Activated CD4-positive, alpha-beta T cell treated with anti-CD3 and anti-CD28 coated beads, Interleukin-2, amount 50 U/mL, for 16 hours (primary cell): ENCODE measurements at places on chromosomes 3 and 15.

GRCh38 chr3:172227340-172228035, 188.1 kb downstream of the FNDC3B start:
- DNase-seq: no peak

DNA sequence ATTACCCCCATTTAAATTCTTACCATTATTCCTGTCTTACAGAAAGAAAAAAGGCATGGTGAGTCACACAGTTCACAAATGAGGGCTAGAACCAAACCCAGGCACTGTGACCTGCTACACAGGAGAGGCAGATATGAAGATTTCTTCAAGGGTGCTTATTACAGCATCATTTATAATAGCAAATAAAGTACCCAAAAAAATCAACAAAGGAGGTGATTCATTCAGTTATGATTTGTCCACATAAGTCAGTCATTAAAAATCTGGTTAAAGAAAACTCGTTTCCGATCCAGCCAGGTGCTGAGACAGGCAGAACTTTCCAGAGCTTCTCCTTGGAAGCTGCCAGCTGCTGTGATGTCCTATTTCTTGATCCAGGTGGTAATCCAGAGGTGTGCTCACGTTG, 7.5 kb upstream of the LOXL1 start:
- no peak for DNase-seq

DNA sequence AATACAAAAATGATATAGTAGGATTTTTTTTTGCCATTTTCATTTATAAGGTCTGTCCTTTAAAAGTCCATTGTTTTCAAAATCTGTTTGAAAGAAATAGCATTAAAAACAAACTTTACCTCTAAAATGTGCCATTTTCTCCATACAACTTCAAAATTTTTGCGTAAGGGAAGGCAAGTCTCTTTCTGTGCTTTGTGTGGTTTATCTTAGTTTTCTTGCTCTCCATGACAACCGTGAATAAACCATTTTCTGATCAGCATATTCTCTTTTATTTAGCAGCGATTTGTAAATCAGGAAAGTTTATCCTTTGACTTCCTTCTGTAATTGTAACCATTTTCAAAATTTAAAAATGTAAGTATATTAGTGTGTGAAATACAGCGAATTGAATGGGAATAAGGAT, 147.9 kb upstream of the CGNL1 start:
- DNase-seq: no peak

GRCh38 chr15:72451224-72451623, 22.9 kb upstream of the ARIH1 start:
- DNase-seq: no peak

GRCh38 chr3:128573707-128574162, 76.9 kb downstream of the RPN1 start:
- no peak for DNase-seq

GRCh38 chr15:53530761-53531160, 228.7 kb downstream of the WDR72 start:
- DNase-seq: no peak

DNA sequence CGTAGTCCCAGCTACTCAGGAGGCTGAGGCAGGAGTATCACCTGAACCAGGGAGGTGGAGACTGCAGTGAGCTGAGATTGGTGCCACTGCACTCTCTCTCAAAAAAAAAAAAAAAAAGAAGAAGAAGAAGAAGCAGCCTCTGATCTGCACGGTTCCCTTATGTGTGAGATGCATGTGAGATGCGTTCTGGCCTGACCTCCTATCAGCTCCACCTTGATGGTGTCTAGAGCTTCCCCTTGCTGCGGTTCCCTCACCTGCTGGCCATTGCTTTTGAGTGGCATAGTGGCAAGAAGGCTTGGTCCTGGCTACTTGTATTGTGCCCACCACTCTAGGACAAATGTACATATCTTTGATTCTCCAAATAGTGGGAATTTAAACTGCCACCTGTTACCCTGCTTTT, 49.4 kb upstream of the CFAP161 start:
- DNase-seq: no peak

GRCh38 chr3:107999215-107999775, 91.5 kb downstream of the CD47 start:
- no peak for DNase-seq

- DNase-seq: no peak
Measured at GRCh38 chr15:73050561-73051295, 1.5 kb upstream of the NEO1 start.

- peak; percentile 63 for DNase-seq
Measured at GRCh38 chr3:129650256-129650872, 43.9 kb upstream of the PLXND1 start.

- DNase-seq: no peak
Measured at GRCh38 chr3:161148832-161149475, 43.8 kb upstream of the B3GALNT1 start.

DNA sequence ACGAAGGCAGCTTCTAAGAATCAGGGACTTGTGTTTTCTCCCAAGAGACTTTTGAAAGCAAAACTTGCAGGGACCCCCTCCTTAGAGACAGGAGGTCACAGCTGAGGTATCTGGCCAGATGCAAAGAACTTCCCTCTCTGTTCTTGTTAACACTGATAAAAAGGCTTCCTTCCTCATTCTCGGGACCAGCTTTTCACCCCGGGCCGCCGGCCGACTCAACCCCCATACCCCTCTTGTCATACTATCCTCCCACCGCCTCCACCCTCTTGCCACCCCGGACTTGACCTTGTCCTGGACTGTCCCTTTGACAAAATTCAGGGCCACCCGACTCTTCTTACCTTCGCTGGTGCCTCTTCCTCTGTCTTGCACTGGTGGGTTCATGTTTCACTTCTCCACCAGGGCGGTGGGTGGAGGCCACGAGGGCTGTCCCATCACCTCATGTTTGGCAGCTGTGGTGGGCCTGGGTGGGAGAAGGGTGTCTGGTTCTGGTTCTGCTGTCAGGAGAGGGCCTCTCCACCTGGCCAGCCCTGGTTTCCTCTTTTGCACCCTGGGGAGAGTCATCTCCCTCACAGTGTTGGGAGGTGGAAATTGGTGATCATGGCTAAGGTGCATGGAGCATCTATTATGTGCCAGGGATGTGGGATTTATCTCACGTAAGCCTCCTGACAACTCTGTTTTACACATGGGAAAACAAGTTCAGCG, 32.5 kb downstream of the BHLHE40 start:
- no peak for DNase-seq

DNA sequence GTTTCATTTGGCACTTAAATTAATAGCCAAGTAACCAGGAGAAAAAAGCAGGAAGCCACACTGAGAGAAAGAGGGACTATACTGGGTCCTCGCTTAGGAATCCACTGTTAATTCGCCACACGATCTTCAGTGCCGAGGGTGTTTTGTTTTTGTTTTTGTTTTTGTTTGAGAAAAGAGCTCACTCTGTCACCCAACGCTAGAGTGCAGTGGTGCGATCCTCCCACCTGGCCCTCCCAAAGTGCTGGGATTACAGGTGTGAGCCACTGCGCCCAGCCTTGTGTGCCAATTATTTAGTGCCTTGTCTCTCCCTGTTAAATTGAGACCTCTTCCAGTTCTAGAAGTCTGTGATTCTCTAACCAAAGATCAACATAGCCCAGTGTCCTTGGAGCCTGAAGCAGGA, 53.8 kb upstream of the TPM1 start:
- DNase-seq: no peak

DNA sequence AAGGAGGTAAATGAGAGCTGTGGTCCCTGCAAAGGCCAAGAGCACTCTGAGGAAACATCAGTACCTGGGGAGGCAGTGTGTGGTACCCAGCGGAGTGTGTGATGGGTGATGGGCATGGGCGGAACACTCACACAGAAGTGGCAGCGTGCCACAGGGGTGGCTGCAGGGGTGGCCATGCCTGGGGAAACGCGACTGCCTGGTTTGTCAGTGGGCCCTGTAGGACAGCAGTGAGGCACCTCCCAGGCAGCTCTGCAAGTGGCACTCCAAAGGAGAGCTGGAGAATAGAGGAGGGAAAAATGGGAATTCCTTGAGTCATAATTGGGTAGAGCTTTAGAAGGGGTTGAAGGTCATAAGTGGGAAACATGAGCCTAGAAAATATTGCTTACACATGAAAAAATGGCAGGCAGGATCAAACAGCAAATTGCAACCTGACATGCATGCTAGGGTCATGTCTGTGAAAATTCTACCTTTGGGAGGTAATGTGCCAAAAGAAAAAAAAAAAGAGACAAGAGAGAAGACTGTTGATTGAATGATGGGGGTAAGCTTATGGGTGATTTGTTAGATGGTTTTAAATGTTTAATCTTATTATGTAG, 138.4 kb downstream of the RPLP1 start:
- DNase-seq: no peak

DNA sequence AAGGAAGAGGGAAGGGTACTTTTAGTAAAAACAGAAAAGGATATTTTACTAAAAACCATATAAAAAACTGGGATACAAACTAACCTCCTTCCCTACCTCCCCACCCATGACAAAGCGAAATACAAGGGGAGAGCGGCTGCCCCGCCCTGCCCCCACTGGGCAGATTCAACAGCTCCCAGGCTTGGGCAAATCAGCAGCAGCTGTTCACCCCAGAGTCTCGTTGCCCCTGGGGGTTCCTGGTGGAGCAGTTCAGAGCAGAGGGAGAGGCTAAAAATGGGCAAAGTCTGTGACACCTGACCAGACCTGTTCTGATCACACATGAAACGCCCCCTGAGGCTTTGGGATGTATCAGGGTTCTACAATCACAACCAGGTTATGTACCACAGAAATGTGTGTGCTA, 2.5 kb upstream of the ETFA start:
- no peak for DNase-seq

DNA sequence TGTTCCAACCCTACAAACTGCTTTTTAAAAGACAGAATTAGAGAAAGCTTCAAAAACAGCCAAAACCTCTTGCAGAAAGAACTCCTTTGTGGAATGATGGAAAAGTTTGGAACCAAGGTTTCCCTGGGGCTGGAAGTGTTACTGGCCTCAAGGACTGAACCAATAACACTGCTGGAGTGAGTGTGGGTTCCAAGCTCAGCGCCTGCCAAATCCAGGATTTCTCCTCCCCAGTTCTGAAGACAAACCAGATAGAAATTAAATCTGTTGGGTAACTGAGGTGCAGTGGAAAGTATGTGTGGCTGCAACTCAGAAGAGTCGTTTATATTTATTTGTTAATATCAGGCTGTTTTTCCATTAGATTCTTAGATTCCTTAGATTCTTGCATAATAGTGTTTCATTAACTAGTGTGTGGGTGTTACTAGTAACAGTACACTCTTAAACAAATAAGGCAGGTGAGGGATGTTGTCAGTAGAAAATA, 66.5 kb upstream of the FNDC3B start:
- no peak for DNase-seq

GRCh38 chr3:27345493-27345892, 23.7 kb downstream of the NEK10 start:
- DNase-seq: peak; percentile 51

- peak; percentile 94 for DNase-seq
Measured at GRCh38 chr3:187139126-187139894, at the start of gene RPL39L. Gene RPL39L, minus strand, starts transcription at chr3:187139496. Its CDS starts 18,196 bp downstream, at chr3:187121300.

DNA sequence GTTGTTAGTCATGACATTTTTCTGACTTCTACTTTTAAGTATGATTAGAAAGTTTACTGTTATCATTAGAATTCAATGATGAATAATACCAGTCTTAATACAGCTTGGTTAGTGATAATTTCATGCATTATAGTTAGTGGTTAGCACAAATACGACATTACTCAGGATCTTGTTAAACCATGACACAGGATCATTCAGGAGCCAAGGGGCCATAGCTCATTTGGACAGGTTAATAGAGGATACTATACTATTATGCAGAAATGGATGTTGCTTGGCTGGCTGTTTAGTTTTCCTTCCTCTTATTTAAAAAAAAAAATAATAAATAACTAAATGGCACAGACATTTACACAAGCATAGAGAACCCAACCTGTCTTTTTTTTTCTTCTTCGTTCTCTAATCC, 55.5 kb downstream of the NSUN3 start:
- DNase-seq: no peak

GRCh38 chr3:154783521-154783931, 296.6 kb upstream of the MME start:
- no peak for DNase-seq

GRCh38 chr3:71135373-71136088, 448.0 kb downstream of the FOXP1 start:
- no peak for DNase-seq

DNA sequence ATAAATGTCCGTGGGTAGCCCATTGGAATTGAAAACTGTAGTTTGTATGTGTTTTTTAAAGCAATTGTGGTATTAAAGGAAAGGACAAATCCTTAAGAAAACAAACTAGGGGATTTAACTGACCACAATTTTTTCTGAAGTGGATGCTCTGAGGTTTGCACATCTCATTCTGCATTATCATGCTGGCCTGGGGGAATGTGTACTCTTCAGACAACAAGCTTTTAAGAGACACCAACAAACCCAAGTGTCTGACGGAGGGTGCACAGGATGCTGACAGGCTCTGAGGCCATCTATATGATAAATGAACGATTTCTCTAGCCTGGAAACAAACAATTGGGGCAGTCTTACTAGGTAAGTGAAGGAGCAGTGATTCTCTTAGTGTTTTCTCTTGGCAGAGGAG, 9.1 kb downstream of the LINS1 start:
- DNase-seq: no peak

GRCh38 chr15:48300038-48300437, 31.2 kb upstream of the DUT start:
- no peak for DNase-seq

DNA sequence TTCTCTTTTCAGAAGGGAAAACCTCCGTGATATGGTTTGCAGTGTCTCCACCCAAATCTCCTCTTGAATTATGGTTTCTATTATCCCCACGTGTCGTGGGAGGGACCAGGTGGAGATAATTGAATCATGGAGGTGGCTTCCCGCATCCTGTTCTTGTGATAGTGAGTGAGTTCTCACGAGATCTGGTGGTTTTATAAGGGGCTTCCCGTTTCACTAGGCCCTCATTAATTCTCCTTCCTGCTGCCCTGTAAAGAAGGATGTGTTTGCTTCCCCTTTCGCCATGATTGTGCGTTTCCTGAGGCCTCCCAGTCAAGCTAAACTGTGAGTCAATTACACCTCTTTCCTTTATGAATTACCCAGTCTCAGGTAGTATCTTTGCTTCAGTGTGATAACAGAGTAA, 692.7 kb upstream of the GRM7 start:
- DNase-seq: no peak
